GM23338 (cell line): ENCODE measurements at places on chromosomes 3 and 15.
A peak's percentile ranks its signal among the peaks of the same experiment; 100 is the strongest.

GRCh38 chr3:189386739-189387138, 215.0 kb downstream of the TPRG1 start:
- DNase-seq, result no peak

DNA sequence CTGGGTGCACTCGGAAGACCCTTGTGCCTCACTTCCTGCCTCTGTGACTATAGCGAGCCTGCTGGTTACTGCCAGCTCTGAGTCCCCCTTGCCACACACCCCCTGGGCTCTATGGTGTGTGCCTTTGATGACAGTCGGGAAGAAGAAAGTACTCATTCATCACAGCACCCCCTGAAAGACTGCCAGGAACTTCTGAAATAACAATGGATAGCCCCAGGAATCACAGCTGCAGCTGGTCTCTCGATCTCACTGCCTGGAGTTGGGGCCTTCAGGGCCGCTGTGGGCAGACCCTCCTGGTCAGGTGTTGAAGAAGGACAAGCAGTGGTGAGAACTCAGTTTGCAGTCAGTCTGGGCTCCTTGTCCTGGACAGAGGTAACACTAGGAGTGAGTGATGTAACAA, 9.8 kb upstream of the RPP14 start:
- no peak for DNase-seq

GRCh38 chr15:36617529-36618196, 38.2 kb downstream of the CDIN1 start:
- no peak for DNase-seq

GRCh38 chr3:153688301-153689120, 432.7 kb upstream of the ARHGEF26 start:
- no peak for DNase-seq

GRCh38 chr15:65902373-65902772, 33.1 kb downstream of the RAB11A start:
- peak; percentile 31 for DNase-seq
